Panc1 (cell line): ENCODE measurements at places on chromosomes 4 and X.
A peak's percentile ranks its signal among the peaks of the same experiment; 100 is the strongest.

DNA sequence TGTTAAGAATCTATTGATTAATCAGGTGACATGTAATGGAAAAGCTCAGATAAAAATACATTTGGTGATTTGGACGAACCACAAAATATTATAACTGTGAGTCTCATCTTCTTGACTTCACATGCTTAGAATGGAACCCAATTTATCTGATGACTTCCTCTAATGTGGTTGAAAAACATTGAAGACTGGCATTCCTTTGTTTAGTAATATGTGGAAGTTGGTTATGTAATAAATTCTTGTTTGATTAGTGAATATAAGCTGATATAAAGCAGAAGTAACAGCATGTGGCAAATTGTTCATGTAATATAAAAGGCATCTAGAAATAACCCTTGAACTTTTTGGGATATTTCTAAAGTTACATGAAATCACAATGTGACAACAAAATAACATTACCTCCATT is 9.7 kb downstream of the GIMD1 start:
- DNase-seq = no peak

DNA sequence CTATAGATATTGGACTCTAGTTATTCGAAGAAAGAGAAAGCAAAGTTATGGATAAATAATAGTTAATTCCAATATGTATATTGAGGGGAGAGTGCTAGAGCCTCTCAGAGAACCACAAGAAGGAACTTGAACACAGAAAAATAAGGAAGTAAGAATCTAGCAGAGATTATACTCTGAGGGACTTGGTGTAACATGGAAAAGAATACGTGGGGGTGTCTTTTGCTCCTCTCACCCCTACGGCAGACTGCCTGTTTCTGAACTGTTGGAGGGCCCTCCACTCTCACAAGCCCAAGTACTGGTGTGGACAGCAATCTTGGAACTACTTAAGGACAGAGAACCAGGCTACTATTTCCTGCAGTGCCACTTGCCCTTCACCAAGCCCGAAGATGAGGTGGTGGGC is 1174.4 kb upstream of the PCDH10 start:
- no peak for DNase-seq

DNA sequence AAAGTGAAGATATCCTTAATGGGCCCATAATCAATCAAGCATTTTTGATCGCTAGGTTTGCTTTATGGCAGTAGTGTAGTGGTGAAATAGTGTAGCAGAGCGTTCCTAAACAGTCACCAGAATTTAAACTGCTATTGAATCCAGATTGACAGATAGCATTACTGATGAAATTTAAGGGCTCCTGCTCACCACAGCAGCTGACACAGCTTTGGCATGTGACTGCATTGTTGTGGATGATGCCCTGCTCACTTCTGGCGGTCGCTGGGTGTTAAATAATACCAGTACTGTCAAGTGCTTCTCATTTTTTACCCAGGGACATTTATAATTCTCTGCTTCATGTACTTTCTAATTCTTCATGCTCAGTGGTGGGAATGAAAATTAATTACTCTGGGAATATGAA is 102.0 kb upstream of the ARHGAP24 start:
- DNase-seq = no peak

GRCh38 chr4:54118850-54119589 is 19.1 kb downstream of the GSX2 start:
- DNase-seq = no peak

- peak; percentile 64 for DNase-seq
Measured at GRCh38 chrX:70289793-70290770, at the start of the genes KIF4A and PDZD11. TSS of gene KIF4A (plus strand) at chrX:70290104. CDS start at chrX:70290459, 355 bp downstream. TSS of gene PDZD11 (minus strand) at chrX:70289927. CDS start at chrX:70289341, 586 bp downstream.

GRCh38 chrX:15512401-15512965 is 11.9 kb downstream of the BMX start:
- no peak for DNase-seq

- DNase-seq = no peak
Measured at GRCh38 chrX:7946960-7947359, 19.7 kb upstream of the PNPLA4 start.

DNA sequence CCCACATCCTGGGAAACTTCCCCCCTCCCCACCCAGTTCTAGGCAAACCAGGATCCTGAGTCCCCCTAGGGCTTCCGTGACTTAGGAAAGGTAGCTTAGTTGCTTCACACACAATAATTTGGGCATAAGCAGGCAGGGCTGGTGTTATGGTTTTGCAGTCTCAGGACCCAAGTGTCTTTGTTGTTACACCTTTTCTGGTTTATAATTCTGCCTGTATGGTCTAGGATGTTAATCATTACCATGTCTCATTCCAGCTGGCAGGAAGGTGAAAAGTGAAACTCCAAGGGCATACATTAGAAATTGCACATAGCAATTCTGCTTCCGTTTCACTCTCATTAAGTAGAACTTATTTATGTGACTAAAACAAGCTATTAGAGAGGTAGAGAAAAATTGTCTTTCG is 16.8 kb downstream of the UGT8 start:
- DNase-seq = no peak

DNA sequence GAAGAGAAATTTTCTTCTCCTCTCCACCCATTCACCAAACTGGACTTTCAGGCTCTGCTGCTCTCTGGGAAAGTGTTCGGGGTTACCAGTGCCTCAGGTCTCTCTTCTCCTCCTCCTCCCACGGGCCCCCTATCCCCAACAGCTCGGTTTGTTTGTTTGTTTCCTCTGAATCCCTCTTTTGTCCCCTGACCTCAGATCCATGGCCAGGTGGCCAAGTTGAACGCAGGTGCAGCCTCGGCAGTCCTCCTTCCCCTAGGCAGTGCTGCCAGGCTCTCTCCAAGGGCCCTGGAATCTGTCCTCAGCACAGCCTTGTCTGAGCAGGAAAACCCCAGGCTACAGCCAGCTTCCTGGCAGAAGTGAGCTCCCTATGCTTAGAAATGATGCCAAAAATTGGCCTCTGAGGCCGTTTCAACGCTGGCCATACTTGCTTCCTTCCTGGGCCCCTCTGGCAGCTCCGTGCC is 60.0 kb downstream of the FHDC1 start:
- DNase-seq = no peak

DNA sequence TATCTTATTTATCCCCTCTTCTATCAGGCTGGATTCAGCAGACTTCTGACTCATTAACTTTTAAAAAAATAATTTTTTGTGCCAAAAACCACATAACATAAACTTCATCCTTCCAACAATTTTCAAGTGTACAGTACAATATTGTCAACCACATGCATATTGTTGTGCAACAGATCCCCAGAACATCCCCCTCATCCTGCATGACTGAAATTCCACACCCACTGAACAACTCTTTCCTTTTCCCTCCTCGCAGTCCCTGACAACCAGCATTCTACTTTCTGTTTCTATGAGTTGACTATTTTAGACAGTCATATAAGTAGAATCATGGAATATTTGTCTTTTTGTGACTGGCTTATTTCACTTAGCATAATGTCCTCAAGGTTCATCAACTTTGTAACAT is 2.2 kb upstream of the MID2 start:
- DNase-seq = no peak

GRCh38 chrX:148947399-148947975 is 447.1 kb downstream of the AFF2 start:
- no peak for DNase-seq

DNA sequence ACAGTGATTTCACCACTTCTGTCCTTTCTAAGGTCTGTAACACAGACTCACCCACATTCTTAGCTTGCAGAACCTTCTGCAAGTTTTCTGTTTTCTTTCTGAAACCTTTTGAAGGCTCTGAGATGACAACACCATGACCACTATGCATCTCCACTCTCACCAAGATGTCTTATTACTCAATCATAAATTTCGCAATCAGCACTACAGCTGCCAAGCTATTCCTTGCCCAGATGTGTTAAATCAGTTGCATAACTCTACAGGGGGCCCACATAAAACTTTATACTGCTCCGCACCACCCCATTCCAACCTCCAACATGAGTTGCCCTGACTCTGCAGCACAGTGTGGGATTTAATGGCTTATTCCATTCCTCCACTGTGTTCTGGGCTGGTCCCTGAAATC is 229.9 kb downstream of the COL25A1 start:
- DNase-seq = no peak

DNA sequence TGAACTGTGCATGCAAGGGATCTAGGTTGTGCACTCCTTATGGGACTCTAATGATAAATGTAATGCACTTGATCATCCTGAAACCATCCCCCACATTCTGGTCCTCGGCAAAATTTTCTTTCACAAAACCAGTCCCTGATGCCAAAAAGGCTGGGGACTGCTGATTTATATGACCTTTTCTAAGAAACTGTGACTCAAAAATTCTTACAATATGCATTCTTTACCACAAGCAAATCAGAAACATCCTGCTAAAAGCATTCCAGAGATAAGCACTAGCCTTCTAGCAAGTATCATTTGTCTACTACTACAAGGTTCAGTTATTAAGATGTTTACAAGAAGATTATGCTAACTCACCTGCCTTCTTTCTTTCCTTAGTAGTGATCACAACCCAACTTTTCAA is 166.5 kb upstream of the PCDH7 start:
- DNase-seq = no peak

- peak; percentile 74 for DNase-seq
Measured at GRCh38 chr4:145545538-145546174, 64.0 kb downstream of the SMAD1 start.

DNA sequence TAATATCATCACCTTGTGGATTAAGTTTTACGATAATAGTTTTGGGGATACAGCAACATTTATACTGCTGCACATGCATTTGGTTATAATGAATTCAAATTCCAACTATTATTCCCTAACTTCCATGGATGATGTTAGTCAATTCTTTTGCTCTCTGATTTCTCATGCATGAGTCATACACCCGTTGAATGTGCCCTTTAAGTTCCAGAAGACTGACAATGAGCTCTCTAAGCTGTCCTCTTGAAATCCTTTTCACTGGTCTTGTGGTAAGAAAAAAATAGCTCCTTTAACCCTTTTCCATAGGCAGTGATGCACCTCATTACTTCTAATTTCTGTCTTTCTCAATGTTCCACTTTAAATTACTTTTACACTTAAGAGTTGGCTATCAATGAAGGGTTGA is 1095.2 kb upstream of the POU3F4 start:
- DNase-seq = no peak

DNA sequence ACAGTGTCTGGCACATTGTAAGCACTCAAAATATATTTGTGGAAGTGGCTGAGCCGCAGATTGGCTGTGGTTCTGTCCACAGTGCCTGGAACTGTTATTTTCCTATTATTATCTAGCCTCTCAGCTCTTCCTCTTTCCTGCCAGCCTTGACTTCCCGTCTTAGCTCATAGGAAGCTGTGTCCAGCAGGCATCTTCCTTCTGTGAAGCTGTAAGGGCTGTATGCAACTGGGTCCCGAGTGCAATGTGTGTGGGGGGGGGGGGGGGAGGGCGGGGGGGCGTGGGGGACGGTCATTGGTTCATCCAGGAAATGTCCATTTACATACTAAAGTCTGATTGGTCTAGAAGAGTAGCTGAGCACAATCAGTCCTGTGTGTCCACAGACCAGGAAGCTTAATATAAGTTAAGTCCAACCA is 210.7 kb downstream of the PDGFRA start:
- DNase-seq = no peak

DNA sequence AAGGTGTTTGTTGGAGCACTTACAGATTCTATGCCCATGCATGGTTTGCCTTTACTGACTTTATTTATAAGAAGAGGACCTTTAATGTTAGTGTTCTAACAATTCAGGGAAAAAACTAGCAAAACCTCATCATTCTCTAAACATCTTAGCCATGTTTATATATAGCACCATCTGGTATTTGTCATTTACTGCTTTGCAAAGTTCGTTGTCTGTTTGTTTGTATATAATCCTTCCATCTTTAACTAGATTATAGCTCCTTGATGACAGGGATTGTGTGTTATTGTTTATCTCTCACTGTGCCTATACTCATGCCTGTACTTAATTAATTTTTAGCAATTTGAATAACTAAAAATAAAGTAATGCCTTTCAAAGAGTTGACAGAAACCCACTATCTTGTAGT is 170.6 kb upstream of the PACRGL start:
- DNase-seq = no peak

- no peak for DNase-seq
Measured at GRCh38 chr4:143260750-143261149, 75.9 kb upstream of the GAB1 start.
